Natural killer cell (primary cell): ENCODE measurements at places on chromosomes 12 and 14. TPM values are rescaled to one million over a fixed set of nuclear protein-coding genes. Genes with fewer than 3 reads are reported as not detected.
A peak's percentile ranks its signal among the peaks of the same experiment; 100 is the strongest.

- no peaks in the 10 kb centered on the region for H3K36me3 ChIP-seq
- H3K27me3 ChIP-seq, result no peaks in the 10 kb centered on the region
Measured at GRCh38 chr12:79250186-79250585, 385.6 kb downstream of the SYT1 start.

DNA sequence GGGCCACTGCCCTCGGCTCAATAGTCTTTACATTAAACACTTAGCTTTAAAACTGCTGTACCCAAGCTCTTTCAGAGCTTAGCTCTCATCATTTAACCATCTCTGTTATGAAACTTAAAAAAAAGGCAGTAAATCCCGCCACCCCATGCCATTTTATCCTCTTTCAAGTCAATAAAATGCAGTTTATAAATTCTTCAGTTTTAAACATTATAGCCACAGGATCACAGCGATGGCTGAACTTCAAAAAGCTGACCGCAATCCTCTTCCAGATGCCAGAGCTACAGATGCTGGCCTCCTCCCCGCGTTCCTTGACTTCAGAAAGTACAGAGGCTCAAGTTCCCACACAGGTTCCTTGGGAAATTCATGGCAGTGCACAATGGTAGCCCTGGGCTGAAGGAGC lies 4.2 kb downstream of the OR10G3 start:
- H3K4me1 ChIP-seq, result no peaks in the 10 kb centered on the region
- DNase-seq, result no peak
- no peaks in the 10 kb centered on the region for H3K36me3 ChIP-seq
- H3K4me3 ChIP-seq, result no peak overlapping the region

GRCh38 chr14:94710731-94711130 lies 59.2 kb downstream of the GSC start:
- no peaks in the 10 kb centered on the region for H3K27me3 ChIP-seq
- no peaks in the 10 kb centered on the region for H3K36me3 ChIP-seq
- H3K4me1 ChIP-seq, result no peaks in the 10 kb centered on the region
- no peak overlapping the region for H3K27ac ChIP-seq
- no peak for DNase-seq

DNA sequence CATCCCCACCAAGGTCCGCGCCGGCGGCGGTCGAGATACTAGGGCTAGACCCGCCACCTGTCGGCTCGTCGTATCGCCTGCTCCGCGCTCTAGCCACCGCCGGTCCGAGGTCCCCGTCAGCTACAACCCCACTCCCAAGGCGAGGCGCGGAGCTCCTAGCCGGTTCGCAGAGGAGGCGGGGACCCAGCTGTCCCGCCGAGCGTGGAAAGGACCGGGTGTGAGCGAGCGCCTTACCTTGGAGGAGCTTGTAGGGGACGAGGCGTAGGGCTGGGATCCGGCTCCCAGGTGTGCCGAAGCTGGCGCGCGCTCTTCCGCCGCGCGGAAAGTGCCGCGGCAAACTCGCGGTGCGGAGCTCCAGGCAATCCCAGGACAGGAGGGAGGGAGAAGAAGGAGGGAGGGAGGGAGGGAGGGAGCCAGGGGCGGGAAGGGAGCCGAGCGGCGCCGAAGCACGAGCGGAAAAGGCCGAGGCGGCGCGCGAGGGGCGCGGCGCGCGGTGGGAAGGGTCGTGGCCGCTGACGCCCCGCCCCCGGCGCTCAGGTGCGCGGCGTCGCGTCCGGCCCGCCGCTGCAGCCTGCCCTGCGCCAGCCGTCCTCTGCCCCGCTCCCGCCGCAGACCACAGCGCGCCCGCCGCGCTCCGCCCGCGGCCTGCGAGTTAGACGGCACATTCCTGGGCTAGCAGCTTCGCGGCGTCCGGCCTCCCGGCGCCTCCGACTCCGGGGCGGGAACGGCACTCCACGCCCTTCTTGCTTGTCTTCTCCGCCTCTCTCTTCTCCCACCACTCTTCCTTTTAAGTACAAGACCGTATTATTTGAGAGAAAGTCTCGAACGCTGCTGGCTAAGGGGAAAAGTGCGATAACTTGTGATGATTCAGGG lies at the start of gene PAWR:
Gene PAWR (minus strand): TSS at position 327 of the 873 bp plus-strand sequence. CDS start 720 bp downstream, outside the sequence.
- peaks cover 16% of the 10 kb centered on the region for H3K4me1 ChIP-seq
- peak within 1 kb of the TSS; percentile 45 for H3K27ac ChIP-seq
- H3K36me3 ChIP-seq, result no peaks in the 10 kb centered on the region

GRCh38 chr14:51848120-51848519 lies 12.3 kb upstream of the GNG2 start:
- peak overlapping the region; percentile 98 for H3K27ac ChIP-seq
- H3K4me1 ChIP-seq, result peaks cover 63% of the 10 kb centered on the region
- no peak overlapping the region for H3K4me3 ChIP-seq
- no peaks in the 10 kb centered on the region for H3K36me3 ChIP-seq
- no peaks in the 10 kb centered on the region for H3K27me3 ChIP-seq

The C12orf54 gene
- total RNA-seq, result not detected

The TAPBPL gene
- total RNA-seq, result 51.4 TPM

The NUAK1 gene
- total RNA-seq, result 10.9 TPM

The STON2 gene
- total RNA-seq, result 3.8 TPM

The KRT77 gene
- total RNA-seq, result not detected

The DEGS2 gene
- 0.60 TPM for total RNA-seq

The ACSM4 gene
- total RNA-seq, result not detected

DNA sequence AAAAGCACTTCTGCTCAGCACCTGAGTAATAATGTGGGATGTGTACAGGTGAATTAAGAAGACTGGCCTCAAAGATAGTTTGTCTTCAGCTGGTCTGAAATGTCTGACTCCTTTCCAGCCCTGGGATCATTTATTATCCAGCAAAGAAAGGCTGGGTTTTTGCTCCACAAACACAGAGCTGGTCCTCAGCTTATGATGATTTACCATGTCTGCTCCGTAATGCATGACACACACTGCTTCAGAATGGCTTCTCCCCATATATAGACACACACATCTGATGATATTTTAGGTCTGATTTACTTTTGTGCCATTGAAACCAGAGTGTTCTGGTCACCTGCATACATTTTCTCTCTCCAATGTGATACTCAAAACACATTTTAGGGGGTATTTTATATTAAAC lies 225.0 kb downstream of the SLC25A21 start:
- no peaks in the 10 kb centered on the region for H3K27me3 ChIP-seq
- DNase-seq, result no peak
- no peak overlapping the region for H3K27ac ChIP-seq
- no peak overlapping the region for H3K4me3 ChIP-seq

DNA sequence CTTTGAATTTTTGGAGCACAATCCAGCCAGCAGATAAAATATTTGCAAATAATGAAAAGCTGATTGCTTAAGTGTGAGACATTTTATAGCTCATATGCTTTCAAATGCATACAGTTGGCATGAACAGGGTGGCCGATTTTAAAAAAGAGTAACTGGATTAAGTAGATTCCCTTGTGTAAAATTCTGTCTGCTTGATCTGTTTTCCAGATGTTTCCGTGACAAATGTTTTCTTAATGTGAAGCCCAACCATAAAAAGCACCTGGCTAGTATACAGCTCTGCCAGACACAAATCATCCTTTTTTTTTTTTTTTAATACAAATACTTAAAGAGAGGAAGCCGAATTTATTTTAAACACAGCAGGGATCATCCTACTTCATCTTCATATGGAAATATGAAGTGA lies 440.7 kb downstream of the CCER1 start:
- H3K27ac ChIP-seq, result no peak overlapping the region
- no peaks in the 10 kb centered on the region for H3K4me1 ChIP-seq
- DNase-seq, result no peak

GRCh38 chr14:49900973-49901372 lies 8.1 kb downstream of the ARF6 start:
- no peak overlapping the region for H3K27ac ChIP-seq
- H3K4me1 ChIP-seq, result peaks cover 7% of the 10 kb centered on the region
- no peak overlapping the region for H3K4me3 ChIP-seq
- H3K27me3 ChIP-seq, result no peaks in the 10 kb centered on the region

GRCh38 chr14:41280745-41281144 lies 325.9 kb upstream of the LRFN5 start:
- H3K27me3 ChIP-seq, result no peaks in the 10 kb centered on the region
- no peak overlapping the region for H3K4me3 ChIP-seq

The LMNTD1 gene
- not detected for total RNA-seq

- peaks cover 19% of the 10 kb centered on the region for H3K4me1 ChIP-seq
- no peak overlapping the region for H3K4me3 ChIP-seq
- no peak for DNase-seq
- H3K27ac ChIP-seq, result no peak overlapping the region
- no peaks in the 10 kb centered on the region for H3K36me3 ChIP-seq
- H3K27me3 ChIP-seq, result no peaks in the 10 kb centered on the region
Measured at GRCh38 chr14:24080142-24080530, 8.8 kb downstream of the CPNE6 start.

- no peaks in the 10 kb centered on the region for H3K4me1 ChIP-seq
- no peak overlapping the region for H3K27ac ChIP-seq
- no peaks in the 10 kb centered on the region for H3K36me3 ChIP-seq
- H3K4me3 ChIP-seq, result no peak overlapping the region
- DNase-seq, result no peak
Measured at GRCh38 chr12:127903146-127903545, 363.8 kb upstream of the TMEM132C start.

DNA sequence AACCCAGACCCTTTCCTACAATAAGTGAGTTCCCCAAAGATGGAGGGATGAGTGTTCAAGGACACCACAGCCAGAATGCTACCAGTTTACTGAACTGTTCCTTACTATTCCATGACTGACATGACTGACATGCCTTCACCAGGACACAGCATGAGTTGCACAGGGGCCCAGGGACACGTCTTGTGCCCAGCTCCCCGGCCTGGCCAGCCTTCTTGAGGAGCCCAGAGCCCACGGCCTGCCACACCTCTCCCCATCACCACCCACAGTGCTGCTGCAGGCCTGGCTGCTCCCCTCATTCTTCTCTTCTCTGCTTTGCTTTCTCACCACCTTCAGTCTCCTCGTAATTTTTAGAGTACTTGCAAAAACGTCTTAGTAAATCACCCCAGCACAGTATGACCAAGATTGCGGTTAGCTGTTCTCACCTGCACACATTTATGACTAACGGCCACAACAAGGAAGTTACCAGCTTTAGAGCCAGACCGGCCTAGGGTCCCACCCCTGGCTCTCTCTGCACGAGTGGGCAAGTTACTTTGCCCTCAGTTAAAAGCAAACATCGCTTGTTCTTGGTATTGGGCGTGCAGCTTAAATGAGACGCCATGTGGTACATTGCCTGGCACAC lies 18.5 kb downstream of the PPP2R5E start:
- no peaks in the 10 kb centered on the region for H3K27me3 ChIP-seq
- DNase-seq, result peak; percentile 39
- peak overlapping the region; percentile 51 for H3K27ac ChIP-seq
- H3K4me1 ChIP-seq, result peaks cover 10% of the 10 kb centered on the region
- no peak overlapping the region for H3K4me3 ChIP-seq

The CLECL1 gene
- 1.5 TPM for total RNA-seq

DNA sequence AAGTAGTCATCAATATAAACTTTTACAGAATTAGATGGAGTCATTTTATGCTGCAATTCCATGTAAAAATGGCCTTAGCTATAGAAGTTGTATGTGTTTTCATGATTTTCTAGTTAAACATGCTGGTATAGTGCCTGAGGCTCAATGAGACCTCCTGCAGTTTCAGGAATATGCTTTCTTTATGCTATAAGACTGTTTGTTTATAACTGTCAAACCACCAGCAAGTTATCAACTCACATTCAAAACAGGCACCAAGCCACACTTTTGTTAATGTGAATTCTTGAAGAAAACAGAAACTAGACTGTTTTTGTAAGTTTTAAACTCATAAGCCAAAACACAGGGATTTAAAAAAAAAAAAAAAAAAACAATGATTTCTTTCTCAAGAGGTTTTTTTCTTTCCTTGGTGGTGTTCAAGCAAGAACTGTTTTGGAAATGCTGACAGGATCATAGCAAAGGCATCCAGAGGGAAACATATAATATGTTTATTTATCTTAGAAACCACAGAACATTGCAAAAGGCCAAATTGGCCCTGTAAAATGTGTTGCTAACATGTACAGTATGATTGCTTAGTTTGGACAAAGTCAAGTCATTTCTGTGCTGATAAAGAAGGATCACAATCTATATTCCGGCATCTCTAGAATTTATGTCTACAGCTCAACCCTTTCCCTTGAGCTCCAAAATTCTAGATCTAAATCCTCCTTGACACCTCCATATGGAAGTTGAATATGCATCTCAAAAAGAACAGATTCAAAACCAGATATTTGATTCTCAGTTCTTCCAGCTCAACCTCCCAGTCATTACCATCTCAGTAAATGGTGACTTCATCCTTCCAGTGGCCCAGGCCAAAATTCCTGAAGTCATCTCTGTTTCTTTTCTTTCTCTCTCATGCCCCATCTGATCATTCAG lies 29.0 kb upstream of the LUM start:
- H3K4me1 ChIP-seq, result no peaks in the 10 kb centered on the region
- no peaks in the 10 kb centered on the region for H3K36me3 ChIP-seq
- no peak overlapping the region for H3K4me3 ChIP-seq
- no peak overlapping the region for H3K27ac ChIP-seq

DNA sequence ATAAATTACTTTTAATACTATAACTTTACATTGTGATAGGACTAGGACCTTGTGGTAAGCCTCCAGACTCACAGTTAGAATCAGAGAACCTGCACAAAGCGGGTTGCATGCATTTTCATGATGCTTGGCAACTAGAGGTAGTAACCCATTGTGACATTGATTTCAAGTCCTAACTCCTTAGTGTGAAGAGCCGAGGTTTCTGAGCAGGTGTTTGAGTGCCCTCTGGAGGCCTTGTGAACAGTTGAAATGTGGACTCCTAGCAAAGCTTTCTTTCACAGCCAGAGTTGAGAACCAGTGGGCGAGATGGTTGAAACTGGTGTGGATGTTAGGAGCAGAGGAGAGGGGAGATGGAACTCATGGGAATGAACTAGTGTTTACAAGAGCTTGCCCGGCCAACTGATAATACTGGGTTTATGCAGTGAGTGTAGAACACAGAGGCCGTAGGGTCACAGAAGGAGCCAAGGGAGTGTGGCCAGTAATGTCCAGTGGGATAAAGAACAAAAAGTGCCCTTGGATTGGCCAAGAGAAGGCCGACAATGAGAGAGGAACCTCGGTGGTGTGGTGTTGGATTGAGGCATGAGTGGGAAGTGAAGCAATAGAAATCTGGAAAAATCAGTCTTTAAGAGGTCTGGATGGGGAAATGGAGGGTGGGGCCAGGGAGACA lies 10.9 kb downstream of the ZNF664 start:
- DNase-seq, result peak; percentile 19
- H3K27me3 ChIP-seq, result no peaks in the 10 kb centered on the region
- peaks cover 15% of the 10 kb centered on the region for H3K36me3 ChIP-seq
- H3K4me3 ChIP-seq, result no peak overlapping the region
- peaks cover 2% of the 10 kb centered on the region for H3K4me1 ChIP-seq

GRCh38 chr14:89760086-89760485 lies 194.4 kb downstream of the EFCAB11 start:
- H3K36me3 ChIP-seq, result no peaks in the 10 kb centered on the region
- H3K27me3 ChIP-seq, result no peaks in the 10 kb centered on the region
- H3K4me1 ChIP-seq, result peaks cover 8% of the 10 kb centered on the region
- no peak overlapping the region for H3K27ac ChIP-seq

The NUMB gene
- total RNA-seq, result 56.3 TPM

The SCNN1A gene
- total RNA-seq, result 1.5 TPM

GRCh38 chr14:81582420-81582819 lies 48.8 kb upstream of the SEL1L start:
- no peak overlapping the region for H3K4me3 ChIP-seq
- no peak for DNase-seq
- no peaks in the 10 kb centered on the region for H3K36me3 ChIP-seq
- no peak overlapping the region for H3K27ac ChIP-seq
